ENCODE measurements at places on chromosomes 1 and 21.
A peak's percentile ranks its signal among the peaks of the same experiment; 100 is the strongest.

GRCh38 chr1:197333041-197333440 lies 65.0 kb downstream of the CRB1 start:
- DNase-seq = no peak

GRCh38 chr1:203593723-203594122 lies 32.9 kb upstream of the ATP2B4 start:
- DNase-seq = no peak

GRCh38 chr21:37071561-37072273 lies 1.2 kb downstream of the PIGP start:
- peak; percentile 71 for DNase-seq

DNA sequence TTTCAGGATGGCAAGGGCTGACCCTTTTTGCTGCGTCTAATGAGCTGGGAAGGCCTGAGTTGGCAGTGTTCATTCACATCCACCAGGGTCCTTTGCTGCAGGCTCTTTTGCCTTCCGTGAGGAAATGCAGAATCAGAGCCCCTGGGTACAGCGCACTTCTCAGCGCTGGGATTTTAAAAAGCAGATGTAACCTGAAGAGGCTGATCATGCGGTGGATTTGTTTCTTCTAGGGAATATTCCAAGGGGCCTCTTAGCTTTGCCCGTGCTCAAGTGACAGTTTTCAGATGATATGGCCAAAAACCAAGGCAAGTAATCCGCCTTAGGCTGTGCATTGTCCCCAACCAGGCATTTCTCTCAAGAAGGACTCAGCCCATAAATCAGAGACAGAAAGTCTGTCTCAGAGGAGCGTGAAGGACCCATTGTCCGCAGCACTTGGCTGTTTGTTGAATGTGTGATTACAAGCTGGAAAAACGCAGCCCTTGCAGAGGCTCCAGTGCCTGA lies 237.6 kb downstream of the PTPRC start:
- no peak for DNase-seq

DNA sequence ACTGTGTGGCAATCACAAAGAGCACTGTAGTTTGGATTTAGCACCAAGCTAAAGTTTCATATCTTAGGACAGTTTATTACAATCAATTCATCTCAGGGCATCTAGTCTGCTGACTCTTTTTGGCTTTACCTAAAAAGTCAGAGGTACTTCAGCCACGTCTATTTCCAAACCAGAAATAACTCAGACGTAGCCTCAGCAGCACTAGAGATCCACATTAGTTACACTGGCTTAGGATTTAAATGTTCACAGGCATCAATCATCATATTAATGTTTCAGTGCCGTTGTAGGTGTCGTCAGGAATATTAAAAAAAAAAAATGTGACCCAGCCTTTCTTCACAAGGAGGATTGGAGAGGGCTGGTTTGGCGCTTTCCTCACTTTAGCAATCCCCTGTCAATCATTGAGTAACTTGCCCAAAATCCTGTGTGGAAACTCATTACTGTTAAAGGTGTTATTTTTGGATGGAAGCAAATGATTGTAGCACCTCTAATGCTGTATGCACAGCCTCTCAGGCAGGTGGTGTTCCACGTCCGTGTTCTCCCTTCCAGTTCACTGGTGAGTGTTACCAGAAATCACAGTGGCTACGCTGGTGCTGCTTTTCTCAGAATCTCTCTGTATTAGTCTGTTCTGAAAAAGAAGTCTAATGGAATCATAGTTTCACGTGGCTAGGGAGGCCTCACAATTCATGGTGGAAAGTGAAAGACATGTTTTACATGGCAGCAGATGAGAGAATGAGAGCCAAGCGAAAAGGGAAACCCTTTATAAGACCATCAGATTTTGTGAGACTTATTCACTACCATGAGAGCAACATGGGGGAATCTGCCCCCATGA lies 45.4 kb downstream of the NEK7 start:
- no peak for DNase-seq

DNA sequence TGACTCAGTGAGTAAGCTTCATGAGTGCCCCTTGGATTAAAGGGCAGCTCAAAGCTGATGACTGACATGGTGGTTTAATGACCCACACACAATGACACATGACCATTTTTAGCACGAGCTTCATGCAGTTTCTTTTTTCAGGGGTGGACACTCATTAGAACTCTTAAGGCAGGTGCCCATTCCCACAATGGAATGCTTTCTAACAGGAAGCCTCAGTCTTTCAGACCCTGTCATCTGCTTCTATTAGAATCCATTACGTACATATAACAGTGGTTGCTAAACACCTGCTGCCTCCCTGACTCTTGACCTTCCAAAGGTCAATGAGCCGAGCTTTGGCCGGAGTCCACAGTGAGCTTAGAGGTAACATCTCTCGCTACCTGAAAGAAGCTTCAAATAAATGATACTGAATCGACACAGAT lies 27.4 kb downstream of the AKNAD1 start:
- DNase-seq = peak; percentile 33

DNA sequence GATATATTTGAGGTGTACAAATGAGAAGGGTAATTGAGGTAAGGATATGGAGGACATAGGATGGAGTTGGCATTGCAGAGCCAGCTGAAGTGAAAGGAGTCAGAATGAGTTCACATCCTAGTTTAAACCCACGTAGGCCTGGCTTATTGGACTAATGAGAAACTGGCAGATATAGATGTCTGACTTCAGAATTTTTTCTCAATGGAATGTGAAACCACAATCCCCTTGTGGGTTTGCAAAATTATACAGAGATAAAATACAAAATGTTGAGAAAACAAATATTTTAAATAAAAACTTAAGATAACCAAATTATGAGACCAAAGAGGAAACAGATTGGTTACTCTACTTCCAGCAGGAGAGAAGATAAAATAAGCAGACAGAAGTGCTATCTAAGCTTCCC lies 277.4 kb upstream of the LRRC7 start:
- DNase-seq = no peak

DNA sequence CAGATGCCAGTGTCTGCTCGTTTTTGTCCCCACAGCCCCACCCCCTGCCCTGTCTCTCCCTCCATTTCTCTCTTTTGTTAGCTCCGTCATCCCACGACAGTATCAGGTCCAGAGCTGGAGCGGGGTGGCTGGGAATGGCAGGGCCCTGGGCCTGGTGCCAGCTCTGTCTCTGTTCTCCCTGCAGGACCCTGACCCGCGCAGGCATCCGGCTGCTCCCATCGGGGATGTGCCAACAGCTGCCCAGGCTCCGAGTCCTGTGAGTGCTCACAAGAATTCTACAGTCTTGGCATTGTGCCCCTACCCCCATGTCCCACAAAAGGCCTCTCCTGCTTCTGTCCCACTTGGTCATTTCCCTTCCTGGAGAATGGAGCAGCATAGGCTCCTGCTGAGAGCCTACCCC lies 37.4 kb downstream of the UBE2T start:
- no peak for DNase-seq

GRCh38 chr1:203210988-203211387 lies 18.5 kb downstream of the CHIT1 start:
- no peak for DNase-seq

GRCh38 chr1:53392460-53392859 lies 64.6 kb upstream of the LRP8 start:
- DNase-seq = no peak

GRCh38 chr1:9719978-9720722 lies 68.6 kb downstream of the PIK3CD start:
- no peak for DNase-seq

- DNase-seq = no peak
These were observed 29.1 kb downstream of the LAMB3 start for GRCh38 chr1:209622841-209623829.

GRCh38 chr1:246450611-246451251 lies 56.3 kb downstream of the SMYD3 start:
- DNase-seq = no peak

GRCh38 chr1:15583016-15583706 lies 1.7 kb downstream of the AGMAT start:
- no peak for DNase-seq

DNA sequence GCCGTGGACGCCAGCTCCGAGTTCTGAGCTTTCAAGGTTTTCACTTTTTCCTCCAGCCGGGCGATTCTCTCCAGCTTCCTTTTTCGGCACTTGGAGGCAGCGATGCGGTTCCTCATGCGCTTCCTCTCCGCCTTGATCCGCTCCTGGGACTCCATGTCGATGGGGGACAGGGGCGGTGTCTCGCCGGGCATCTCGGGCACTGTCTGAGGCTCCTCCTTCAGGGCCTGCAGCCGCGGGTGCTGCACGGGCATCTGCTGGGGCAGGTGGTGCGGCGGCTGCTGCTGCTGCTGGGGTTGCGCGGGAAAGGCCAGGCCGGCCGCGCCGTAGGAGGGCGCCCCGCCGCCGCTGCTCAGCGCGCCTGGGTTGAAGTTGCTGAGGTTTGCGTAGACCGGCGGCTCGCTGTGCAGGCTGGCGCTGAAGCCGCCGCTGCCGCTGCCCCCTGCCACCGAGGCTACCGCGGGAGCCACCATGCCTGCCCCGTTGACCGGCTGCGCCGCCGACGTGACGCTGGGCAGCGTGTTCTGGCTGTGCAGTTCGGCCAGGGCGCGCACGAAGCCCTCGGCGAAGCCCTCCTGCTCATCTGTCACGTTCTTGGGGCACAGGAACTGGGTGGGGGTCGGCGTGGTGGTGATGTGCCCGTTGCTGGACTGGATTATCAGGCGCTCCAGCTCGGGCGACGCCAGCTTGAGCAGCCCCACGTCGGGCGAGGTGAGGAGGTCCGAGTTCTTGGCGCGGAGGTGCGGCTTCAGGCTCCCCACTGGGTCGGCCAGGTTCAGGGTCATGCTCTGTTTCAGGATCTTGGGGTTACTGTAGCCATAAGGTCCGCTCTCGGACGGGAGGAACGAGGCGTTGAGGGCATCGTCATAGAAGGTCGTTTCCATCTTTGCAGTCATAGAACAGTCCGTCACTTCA lies 1.4 kb downstream of the JUN start:
- peak; percentile 48 for DNase-seq

DNA sequence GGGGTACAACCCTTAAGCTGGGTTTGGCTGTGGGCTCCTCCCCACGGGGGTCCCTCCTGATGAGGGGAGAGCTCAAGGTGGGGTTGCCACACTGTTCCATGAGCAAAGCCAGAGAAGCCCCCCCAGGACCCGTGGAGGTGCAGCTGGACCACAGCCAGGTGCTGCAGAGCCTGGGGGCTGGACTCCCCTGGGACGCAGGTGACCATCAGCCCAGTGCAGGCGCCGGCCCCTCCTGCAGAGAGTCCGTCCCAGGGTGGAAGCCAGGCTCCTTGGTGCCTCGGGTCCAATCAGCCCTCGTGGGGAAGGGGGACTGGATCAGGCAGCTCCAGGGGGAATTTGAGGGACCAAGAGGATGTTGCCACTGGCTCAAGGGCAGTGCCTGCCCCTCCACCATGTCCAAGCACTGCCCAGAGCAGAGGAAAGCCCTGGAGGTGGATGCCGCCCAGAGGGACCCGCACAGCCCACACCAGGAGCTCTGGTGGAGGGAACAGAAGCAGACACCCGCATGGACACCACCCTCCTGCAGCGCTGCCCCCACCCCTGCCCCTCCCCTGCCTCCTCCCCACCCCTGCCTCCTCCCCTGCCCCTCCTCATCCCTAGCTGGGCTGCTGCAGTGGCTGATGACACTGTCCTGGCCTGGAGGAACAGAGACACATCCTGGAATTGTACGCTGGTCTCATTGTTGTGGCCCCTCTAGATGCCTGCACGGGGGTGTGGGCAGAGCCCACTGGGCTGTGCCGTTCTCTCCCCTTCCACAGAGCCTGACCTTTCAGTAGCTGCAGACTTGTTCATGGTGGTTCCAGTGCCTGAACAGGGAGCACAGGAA lies 30.8 kb upstream of the COL18A1 start:
- DNase-seq = no peak

DNA sequence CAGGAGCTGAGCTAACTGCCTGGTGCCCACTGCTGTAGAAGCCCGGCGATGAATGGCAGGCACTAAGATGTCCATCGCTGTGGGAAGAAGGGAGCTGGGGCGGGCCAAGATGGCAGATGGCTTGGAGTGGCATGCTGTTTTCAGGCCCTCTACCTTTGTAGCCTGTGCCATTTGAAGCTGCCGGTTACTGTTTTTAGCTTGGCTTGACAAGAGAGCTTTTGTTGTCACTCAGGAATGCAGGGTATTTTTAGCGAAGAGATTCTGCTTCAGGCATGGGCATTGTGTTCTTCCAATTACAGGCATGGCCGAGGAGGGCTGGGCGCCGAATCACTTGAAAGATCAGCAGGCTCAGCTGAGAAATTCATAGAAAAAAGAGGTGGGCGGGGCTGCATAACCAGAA lies 348.7 kb downstream of the RPS6KC1 start:
- DNase-seq = no peak

DNA sequence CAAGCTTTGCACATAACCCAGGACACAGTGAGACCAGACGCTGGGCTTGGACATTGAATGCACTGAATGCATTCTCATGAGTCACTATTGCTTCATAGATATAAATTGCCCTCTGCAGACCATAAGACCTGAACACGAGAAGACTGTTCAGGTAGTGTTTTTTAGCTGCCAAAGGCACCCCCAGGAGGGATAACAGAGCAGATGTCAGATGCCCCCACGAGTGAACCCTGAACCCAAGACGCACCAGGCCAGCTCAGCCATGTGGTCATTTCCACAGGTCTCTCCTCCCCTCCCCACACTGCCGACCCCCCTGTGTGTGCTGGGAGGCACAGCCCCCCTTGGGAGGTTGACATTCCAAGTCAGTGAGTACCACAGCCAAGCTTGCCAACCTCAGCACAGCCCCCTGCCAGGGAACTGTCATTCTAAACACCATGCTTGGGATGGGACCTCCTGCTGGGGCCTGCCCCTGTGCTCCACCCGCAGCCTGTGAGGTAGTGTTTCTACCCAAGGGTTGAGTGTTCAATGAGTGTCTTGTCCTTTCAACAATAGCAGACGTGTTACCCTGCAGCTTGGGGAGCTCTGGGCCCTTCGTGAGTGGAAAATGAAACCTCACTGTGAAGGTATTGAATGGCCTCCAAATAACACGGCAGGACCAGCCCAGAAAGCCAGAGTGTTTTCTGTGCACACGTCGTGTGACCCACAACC lies 68.2 kb downstream of the PSMG1 start:
- peak; percentile 85 for DNase-seq
